ACHN (cell line): ENCODE measurements at places on chromosomes 3 and 15.

GRCh38 chr3:169954142-169954756, 12.4 kb upstream of the SEC62 start:
- no peak for DNase-seq

GRCh38 chr3:188832961-188833721, 338.6 kb upstream of the TPRG1 start:
- no peak for DNase-seq

DNA sequence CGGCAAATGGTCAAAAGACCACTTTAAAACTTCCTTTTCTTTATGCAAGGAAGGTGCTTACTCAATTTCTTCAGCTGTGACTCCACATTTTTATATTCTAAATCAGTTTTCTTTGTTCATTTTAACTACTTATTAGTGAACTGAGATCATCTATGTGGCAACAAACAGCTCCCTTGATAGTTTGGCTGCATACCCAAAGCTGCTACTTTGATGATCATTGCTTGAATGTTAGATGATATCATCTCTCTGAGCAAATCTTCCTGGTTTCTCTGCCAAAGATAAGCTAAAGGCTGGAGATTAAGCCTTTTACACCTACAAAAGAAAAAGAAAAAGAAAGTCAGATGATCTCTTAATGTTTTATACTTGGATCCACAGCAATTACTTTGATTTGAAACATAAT, 95.5 kb downstream of the DPH6 start:
- no peak for DNase-seq

GRCh38 chr3:7423995-7424394, 563.1 kb downstream of the GRM7 start:
- no peak for DNase-seq

- no peak for DNase-seq
Observed at GRCh38 chr3:15637131-15637951, 35.8 kb downstream of the BTD start.

DNA sequence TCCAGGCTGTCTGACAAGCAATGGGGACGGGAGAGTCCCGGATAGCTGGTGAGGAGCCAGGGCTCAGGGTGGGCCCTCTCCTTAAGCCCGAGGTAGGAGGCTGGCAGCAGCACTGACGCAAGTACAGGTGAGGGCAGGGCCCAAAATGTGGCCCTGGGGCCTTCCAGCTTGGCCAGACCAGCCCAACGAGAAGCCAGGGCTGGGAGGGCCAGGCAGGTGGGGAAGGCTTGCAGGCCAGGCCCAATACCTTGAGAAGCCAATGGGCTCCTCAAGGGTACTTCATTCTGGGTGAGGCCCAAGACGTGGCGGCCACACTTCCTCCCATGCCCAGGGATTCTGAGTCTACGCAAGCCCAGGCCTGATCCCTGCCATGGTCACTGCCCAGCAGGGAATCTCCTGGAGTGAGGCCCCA, 37.2 kb downstream of the AMOTL2 start:
- DNase-seq, result no peak

- peak; percentile 9 for DNase-seq
Observed at GRCh38 chr3:171514466-171514865, 54.3 kb upstream of the TNIK start.

GRCh38 chr3:46284981-46285683, 42.9 kb downstream of the CCR3 start:
- no peak for DNase-seq

GRCh38 chr15:46344115-46344724, 709.4 kb downstream of the SQOR start:
- DNase-seq, result no peak

GRCh38 chr3:66555214-66555844, 54.5 kb upstream of the LRIG1 start:
- no peak for DNase-seq

GRCh38 chr15:39404767-39405181, 176.1 kb upstream of the THBS1 start:
- no peak for DNase-seq

GRCh38 chr15:32737304-32737703, 19.5 kb downstream of the GREM1 start:
- no peak for DNase-seq

DNA sequence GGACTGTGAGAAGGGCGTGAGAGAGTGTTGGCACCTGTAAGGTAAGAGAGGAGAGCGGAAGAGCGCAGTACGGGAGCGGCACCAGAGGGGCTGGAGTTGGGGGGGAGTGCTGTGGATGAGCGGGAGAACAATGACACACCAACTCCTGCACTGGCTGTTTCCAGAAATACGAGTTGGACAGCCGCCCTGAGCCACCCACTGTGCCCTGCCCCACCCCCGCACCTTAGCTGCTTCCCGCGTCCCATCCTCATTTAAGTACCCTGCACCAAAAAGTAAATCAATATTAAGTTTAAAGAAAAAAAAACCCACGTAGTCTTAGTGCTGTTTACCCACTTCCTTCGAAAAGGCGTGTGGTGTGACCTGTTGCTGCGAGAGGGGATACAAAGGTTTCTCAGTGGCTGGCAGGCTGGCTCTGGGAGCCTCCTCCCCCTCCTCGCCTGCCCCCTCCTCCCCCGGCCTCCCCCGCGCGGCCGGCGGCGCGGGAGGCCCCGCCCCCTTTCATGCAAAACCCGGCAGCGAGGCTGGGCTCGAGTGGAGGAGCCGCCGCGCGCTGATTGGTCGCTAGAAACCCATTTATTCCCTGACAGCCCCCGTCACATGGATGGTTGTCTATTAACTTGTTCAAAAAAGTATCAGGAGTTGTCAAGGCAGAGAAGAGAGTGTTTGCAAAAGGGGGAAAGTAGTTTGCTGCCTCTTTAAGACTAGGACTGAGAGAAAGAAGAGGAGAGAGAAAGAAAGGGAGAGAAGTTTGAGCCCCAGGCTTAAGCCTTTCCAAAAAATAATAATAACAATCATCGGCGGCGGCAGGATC, at the start of gene SOX2:
Gene SOX2, plus strand, starts transcription at position 601 of the 811 bp plus-strand sequence. CDS start 436 bp downstream, outside the sequence.
- DNase-seq, result peak; percentile 90

DNA sequence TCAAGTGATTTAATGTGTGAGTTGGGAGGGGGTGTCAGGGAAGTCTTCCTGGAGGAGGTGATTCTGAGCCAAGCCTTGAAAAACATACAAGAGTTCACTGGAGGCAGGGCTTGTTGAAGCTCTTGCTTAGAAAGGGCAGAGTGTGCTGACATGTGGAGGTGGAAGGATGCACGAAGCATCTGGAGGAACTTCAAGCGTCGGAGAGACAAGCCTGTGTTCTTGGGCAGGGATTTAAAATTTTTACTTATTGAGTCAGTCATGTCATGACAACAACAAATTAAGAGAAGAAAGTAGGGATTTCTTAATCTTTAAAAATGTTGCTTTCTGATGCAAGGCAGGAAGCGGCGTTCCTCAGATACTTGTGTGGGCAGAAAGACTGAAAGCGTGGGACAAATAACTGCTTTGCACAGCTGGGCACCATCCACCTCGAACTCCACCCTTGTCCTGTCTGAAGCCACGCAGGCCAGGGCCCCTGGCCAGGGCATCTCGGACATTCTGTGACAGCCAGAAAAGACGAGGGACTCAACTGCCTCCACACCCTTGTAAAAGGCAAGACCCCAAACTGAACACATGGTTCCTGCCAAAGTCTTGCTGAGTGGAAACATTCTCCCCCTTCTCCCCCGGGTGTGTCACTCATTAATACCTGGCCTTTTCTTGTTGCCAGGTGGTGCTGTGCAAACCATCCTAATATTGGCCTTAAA, 6.9 kb upstream of the IL16 start:
- no peak for DNase-seq

GRCh38 chr15:70501849-70502248, 261.5 kb downstream of the UACA start:
- no peak for DNase-seq

DNA sequence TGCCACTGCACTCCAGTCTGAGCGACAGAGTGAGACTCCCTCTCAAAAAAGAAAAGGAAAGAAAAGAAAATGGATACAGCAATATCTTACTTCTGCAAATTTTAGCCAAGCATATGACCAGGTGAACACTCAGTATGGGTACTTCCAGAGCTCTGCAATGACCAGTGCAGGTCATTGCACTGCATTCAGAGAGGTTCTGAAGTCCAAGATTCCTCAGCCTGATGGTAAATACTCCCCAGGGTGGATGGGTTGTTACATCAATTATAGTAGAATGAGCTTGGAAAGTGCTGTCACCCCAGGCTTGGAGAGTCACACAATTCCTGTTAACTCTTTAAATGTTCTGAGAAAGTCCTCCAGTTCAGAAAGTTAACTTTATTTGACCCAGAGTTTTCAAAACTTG, 103.7 kb downstream of the RPLP1 start:
- DNase-seq, result no peak

- DNase-seq, result no peak
Observed at GRCh38 chr3:171248426-171249111, 211.6 kb downstream of the TNIK start.

- peak; percentile 50 for DNase-seq
Observed at GRCh38 chr3:174620138-174620537, 239.0 kb upstream of the NAALADL2 start.

- DNase-seq, result no peak
Observed at GRCh38 chr3:39473452-39474125, 6.1 kb downstream of the MOBP start.

DNA sequence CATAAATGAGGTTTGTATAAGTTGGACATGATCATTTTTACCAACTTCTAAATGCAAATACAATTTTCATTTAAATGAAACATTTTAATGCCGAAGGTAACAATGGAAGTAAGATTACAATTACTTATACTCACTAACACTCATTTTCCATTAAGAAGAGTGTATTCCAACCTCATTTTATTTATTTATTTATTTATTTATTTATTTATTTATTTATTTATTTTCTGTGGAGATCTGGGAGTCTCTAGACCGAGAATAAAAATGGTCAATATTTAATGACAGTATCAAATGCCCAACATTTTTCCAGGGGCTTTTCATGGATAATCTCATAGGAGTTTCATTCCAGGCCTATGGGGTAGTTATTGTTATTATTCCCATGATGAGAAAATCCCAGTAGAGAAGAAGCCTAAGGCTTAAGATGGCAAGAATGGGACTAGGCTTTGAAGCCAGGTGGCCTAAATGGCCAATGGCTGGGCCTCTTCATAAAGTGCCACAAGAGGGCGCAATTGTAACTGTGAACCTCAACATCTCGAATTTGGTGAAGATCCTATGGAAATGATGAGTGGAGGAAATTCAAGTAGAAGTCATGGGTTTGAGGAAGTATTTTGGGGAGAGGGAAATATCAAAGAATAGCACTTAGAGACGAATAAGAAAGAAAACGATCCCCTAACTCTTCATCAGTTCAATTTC, 21.3 kb downstream of the VGLL3 start:
- peak; percentile 47 for DNase-seq

DNA sequence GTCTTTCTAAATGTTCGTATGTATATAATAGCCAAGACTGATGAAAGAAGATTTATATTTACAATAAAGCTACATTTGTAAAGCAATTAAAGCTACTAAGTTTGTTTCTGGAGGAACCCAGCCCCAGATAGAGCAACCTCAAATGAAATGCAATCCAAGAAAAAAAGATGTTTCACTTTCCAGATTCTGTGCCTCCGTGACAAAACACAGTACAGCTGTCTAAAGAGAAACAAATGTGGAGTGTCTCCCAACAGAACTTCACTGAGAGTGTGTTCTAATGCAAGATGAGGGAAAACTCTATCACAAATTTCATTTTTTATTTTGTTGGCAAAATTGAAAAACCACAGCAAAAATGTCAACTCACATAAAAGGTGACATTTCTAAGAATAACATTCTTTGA, 317.0 kb downstream of the OCA2 start:
- no peak for DNase-seq

GRCh38 chr15:83109532-83109931, 2.1 kb downstream of the TM6SF1 start:
- no peak for DNase-seq

GRCh38 chr15:100988857-100989256, 69.7 kb downstream of the LRRK1 start:
- no peak for DNase-seq

DNA sequence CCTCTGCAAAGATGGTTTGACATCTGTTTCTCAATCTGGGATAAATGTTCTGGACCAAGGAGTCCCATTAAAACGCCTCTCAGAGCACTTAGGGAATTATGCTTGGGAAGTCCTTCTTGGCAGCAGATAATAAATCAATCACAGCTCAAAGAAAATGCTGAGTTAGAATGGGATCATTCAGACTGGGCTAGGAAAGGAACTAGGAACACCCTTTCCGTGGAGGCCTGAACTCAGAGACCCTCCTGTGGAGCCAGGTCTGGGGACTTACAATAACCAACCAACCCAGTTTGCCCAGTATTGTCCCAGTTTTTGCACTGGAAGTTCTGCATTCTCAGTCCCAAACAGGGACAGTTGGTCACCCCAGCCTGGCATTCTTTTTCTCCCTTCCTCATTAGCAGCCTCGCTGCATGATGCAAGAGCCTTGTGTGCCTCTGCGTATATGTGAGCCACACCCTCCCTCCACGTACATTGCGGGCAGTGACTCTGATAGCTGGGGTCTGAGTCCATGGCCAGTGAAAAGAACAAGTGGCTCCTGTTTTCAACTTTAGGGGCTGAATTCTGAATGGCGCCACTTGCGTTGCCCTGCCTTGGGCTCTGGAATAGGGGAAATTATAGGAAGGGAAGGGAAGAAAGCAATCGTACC, 88.7 kb downstream of the SEMA5B start:
- no peak for DNase-seq

GRCh38 chr3:49570028-49570654, 15.9 kb downstream of the BSN start:
- DNase-seq, result no peak

- no peak for DNase-seq
Observed at GRCh38 chr15:55714064-55714463, 28.9 kb downstream of the PRTG start.

GRCh38 chr3:98893740-98894139, 7.8 kb downstream of the DCBLD2 start:
- no peak for DNase-seq

- no peak for DNase-seq
Observed at GRCh38 chr15:75693501-75694240, 19.0 kb downstream of the CSPG4 start.

DNA sequence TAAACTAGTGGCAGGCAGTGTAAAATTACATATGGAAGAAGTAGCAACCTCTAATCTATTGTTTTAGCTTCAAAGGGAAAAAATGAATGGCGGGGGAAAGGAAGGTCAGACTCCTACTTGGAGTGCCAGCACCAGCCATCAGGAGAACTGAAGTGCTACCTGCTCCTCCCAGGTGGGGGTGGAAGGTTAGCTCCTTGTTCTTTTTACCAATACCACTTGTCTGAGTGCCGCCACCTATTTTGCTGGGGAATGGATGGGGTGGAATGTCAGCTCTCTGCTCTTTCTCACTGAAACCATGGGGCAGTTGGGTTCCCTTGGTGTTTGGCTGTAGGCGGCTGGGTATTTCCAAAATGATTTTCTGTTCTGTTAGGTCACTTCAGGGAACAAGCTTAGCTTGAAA, 428.7 kb upstream of the EPHA3 start:
- DNase-seq, result no peak
